Activated T-helper 1 cell treated with anti-CD3 and anti-CD28 coated beads, Interleukin-12 subunit alpha, Interleukin-12 subunit beta, Interleukin-2, Interleukin-4 antibody, amounts not matched to agents 30 ng/mL and 10 ng/mL and 1 ng/mL, durations not matched to agents 14 hours and 24 hours and 36 hours (primary cell): ENCODE measurements at places on chromosomes 3 and 15. TPM values are rescaled to one million over a fixed set of nuclear protein-coding genes. Genes with fewer than 3 reads are reported as not detected.

IGF2BP2 gene
- total RNA-seq, result 0.42 and 0.62 TPM in 2 replicates

ECE2 gene
- total RNA-seq, result not detected in 2 replicates

GOLGA8T gene
- 0.22 TPM in 1 of 2 replicates, not detected in the other for total RNA-seq

PAK2 gene
- 82.5 and 86.5 TPM in 2 replicates for total RNA-seq

CFAP92 gene
- 0.13 and 0.29 TPM in 2 replicates for total RNA-seq

HDC gene
- total RNA-seq, result 2.1 and 2.4 TPM in 2 replicates

SLC38A3 gene
- total RNA-seq, result not detected in 2 replicates

CLDN1 gene
- 0.22 and 0.34 TPM in 2 replicates for total RNA-seq

C2CD4B gene
- 0.78 and 0.83 TPM in 2 replicates for total RNA-seq

SHC4 gene
- total RNA-seq, result 25.7 and 26.4 TPM in 2 replicates

GCSAM gene
- total RNA-seq, result 2.8 and 3.5 TPM in 2 replicates

DUOXA1 gene
- total RNA-seq, result 0.37 TPM in 1 of 2 replicates, not detected in the other

ZMYND10 gene
- 1.5 and 1.7 TPM in 2 replicates for total RNA-seq

ZBBX gene
- not detected in 2 replicates for total RNA-seq

RPP25 gene
- total RNA-seq, result 13.3 and 15.3 TPM in 2 replicates

FBXW12 gene
- total RNA-seq, result not detected in 2 replicates

IGSF11 gene
- total RNA-seq, result 0.18 TPM in 1 of 2 replicates, not detected in the other

ALCAM gene
- total RNA-seq, result 24.9 and 25.2 TPM in 2 replicates

NTRK3 gene
- total RNA-seq, result 0.24 and 0.29 TPM in 2 replicates

SLC6A20 gene
- total RNA-seq, result not detected in 2 replicates

ZNF80 gene
- total RNA-seq, result 0.22 and 0.23 TPM in 2 replicates

CXCR6 gene
- total RNA-seq, result 27.2 and 27.9 TPM in 2 replicates

DYNC1LI1 gene
- 35.9 and 43.3 TPM in 2 replicates for total RNA-seq
